ENCODE measurements at places on chromosomes 3 and 15. TPM values are rescaled to one million over a fixed set of nuclear protein-coding genes. Genes with fewer than 3 reads are reported as not detected.

ETV5 gene
- total RNA-seq, result 55.9 TPM

PDCD10 gene
- total RNA-seq, result 64.0 TPM

B3GALNT1 gene
- 10.1 TPM for total RNA-seq

C3orf33 gene
- 1.4 TPM for total RNA-seq

CHRM5 gene
- not detected for total RNA-seq

GPR62 gene
- under 0.01 TPM for total RNA-seq
